ENCODE measurements at places on chromosomes 3 and 15.
A peak's percentile ranks its signal among the peaks of the same experiment; 100 is the strongest.

- DNase-seq: no peak
These were observed 30.9 kb downstream of the FAM3D start for GRCh38 chr3:58635371-58636285.

DNA sequence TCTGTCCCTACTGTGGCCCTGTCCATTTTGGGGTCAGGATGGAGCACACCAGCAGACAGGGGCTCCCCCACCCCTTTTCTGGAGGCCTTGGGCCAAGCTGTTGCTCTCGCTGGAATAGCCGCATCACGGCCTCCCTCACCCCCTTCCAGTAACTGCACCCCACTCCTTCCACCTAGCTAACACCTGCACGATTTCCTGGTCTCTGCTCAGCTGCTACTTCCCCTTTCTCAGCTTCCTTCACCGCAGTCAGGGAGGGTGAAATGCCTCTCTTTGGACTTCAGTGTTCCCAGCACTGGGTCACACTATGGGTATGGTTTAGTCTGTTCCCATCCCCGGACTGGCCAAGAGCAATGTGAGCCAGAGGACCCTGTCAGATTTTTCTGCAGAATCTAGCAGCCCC lies 400.2 kb downstream of the MCTP2 start:
- no peak for DNase-seq

DNA sequence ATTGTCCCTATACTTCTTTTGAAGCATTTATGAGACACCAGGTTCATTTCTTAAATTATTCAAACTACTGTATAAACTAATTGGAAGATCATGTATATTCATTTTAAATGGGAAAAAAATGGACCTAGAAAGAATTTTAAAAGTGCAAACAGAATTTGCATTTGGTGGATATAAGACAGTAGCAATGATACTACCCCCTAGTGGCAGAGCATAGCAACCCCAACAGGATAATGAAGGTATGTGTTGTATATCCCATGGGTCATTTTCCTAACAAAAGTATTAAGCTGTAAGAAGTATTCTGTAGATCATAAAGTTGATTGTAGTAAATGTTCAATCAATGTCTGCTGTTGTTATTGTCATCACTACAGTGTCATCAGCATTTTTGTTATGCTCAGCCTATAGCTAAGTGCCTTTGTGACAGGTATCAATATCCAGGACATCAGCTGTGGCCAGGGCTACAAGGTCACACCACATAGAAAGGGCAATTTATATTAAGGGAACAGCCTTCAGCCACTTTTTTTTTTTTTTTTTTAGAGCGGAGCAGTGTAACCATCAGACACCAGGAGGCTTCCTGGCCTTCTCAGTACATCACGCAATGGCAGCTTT lies 175.8 kb downstream of the FOXB1 start:
- peak; percentile 3 for DNase-seq

DNA sequence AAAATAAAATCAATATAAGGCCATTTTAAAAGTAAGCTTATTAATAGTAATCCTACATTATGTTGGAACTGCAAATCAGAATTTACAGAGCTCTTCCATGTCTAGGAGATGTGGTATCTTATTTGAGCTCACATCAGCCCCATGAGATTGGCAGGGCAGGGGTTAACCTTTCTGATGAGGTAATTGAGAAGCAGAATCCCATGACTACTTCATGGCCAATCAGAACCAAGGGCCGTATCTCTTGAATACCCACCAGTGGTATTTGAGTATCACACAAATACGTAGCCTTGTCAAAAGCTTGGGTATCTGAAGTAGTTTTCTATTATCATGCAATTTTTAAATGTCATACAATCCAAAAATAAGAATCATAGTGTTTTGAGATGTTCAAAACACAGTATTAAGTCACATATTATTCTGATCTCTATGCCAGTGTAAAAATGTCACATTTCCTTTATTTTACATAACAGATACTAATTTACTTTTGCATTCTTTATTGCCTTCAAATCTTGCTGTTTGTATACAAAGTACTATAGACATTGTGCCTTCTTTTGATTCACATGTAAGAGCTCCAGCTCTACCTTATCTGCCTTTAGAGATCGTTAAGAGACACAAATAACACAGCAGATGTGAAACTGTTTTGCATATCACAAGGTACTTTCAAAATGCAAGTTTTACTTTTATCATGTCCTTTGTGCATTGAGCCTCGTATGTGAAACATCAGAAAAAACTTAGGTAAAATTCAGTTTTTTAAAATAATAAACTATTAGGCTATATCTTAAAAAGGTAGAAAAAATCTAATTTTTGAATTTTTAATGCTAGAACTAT lies 251.7 kb upstream of the GOLGA6L4 start:
- DNase-seq: no peak

GRCh38 chr3:16741103-16741758 lies 136.0 kb upstream of the DAZL start:
- no peak for DNase-seq

Data from GM04503 (cell line).